NCI-H526 treated with DMSO at 0.1 percent for 48 hours (cell line): ENCODE measurements at places on chromosomes 2 and 18.

DNA sequence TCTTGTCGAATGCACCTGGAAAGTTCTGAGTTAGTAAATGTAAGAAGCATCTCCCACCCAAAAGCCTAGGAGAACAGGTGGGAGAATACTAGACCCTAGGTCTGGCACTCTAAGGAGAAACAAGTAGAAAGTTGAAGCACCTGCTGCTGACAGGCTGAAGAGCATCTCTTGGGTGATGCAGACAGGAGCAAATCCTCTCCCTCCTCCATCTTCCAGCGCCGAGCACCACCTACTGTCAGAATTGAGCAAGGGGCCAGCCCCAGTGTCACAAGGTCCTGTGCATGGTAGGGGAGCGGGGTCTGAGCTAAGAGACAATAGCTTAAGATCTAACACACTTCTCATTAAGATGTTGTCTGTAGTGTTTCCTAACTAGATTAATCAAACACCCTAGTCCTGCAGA lies 52.9 kb downstream of the HK2 start:
- no peak for DNase-seq

DNA sequence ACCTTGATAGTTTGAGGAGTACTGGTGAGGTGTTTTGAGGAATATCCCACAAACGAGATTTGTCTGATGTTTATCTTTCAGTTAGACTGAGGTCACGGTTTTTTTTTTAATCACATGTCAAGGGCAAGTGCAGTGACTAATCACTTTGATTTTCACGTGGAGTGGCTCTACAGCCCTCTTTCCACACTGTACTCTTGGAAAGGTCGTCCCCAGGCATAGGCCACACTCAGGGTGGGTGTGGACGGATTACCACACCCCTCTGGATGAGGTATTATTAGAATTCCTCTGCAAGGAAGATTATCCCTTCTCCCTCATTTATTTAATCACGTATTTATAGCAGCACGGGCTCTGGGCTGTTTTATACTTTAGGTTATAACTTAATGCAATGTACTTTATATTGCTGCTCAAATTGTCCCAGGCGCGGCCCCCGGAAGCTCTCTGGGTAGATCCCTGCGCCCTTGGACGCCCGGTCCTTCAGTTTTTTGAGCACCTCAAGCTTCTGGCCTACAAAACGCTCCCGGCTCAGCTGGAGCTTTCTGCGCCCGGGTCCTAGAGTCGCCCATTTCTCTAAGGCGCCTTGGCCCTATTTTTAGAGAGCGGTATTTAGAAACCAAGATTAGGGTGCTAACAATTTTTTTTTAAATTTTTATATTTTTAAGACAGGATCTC lies 515 bp upstream of the PLEKHB2 start:
- peak; percentile 80 for DNase-seq

DNA sequence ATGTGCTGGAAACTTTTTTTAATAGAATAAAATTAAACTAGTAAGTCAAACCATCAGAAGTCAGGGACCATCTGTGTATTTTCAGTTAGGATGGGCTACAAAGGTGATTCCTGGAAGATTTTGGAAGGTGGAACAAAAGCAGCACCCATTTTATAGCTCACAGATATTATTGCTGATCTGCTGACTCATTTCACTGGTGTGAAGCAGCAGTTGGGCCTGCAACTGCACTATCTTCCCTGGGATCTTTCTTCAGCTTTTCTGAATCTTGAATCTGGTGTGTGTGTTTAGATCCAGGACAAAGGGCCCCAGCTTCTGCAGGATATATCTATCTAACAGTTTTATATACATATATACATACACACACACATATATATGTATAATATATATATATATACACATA lies 35.6 kb upstream of the BCL11A start:
- DNase-seq = no peak

- DNase-seq = peak; percentile 27
Observed at GRCh38 chr2:152099367-152100050, 665 bp upstream of the CACNB4 start.

GRCh38 chr18:47970664-47971531 lies 40.4 kb upstream of the SMAD2 start:
- DNase-seq = no peak

DNA sequence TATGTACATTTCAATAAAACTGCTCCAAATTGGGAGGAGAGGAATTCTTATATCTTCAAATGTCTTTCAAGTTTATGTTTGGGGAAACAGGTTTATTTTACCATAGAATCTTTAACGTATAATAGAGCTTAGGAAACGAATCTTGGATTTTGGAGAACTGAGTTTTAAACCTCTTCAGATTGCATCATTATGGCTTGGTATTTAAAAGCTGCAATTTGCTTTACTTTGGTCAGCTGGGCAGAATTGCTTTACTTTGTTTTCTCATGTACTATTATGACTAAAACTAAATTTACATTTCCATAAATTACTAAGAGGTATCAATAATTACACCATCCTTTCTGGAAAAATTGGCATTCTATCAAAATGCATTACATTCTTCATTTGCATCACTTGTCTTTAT lies 54.6 kb downstream of the BAZ2B start:
- no peak for DNase-seq

DNA sequence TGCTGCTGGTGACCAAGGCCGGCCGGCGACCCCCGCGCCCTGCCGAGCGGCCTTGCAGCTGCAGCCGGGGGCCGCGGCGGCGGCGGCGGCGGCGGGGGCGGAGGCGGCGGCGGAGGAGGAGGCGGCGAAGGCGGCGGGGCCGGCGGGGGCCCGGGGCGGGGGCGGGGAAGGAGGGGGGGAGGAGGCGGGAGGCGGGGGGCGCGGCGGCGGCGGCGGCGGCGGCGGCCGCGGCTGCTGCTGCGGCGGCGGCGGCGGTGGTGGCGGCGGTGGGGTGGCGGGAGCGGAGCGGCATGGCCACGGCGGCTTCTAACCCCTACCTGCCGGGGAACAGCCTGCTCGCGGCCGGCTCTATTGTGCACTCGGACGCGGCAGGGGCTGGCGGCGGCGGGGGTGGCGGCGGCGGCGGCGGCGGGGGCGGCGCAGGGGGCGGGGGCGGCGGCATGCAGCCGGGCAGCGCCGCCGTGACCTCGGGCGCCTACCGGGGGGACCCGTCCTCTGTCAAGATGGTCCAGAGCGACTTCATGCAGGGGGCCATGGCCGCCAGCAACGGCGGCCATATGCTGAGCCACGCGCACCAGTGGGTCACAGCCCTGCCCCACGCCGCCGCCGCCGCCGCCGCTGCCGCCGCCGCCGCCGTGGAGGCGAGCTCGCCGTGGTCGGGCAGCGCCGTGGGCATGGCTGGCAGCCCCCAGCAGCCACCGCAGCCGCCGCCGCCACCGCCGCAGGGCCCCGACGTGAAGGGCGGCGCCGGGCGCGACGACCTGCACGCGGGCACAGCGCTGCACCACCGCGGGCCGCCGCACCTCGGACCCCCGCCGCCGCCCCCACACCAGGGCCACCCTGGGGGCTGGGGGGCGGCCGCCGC lies 1.5 kb downstream of the POU3F3 start:
- DNase-seq = no peak

DNA sequence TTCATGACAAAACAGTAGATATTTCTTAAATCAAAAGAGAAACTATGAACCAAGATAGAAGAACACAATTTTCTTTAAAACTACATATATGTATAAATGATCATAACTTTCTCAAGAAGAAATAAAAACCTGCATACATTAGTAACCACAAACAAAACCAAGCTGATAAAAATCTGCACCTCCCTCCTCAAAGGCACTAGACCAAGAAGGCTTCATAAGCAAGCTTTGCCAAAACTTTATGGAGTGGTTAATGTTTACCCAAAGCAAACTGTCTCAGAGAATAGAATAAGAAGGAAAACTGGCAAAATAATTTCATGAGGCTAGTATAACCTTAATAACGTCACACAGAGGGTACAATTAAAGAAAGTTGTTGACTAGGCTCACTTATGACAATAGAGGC lies 138.3 kb downstream of the ZBTB7C start:
- peak; percentile 19 for DNase-seq

DNA sequence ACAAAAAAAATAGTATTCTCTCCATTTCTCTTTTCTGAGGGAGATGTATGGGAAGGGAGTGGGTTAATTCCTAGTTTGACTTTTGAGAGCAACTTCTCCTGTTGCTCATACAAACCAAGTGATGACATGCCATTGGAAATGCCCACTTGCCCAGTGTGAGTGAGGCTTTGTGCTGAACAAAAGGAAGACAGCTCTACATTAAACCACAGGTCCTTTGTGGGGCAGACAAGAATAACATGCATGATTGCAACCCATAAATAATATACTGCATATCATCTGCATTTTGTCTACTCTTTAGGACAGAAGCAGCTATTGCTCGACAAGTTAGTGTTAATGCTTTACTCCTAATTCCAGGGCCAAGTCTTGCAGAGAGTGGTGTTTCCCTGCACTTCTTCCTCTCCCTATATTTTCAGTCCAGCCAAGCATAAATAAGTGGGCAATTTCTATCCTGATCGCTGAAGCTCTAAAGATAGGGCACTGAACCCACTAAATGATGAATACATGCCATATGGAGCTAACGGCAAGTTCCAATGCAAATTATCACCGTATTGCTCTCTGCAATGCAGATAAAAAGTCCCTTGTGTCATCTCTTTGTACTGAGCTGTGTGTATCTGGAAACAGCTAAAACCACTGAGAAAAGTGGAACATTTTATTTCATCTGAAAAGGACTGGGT lies 19.4 kb upstream of the EHBP1 start:
- DNase-seq = peak; percentile 93

DNA sequence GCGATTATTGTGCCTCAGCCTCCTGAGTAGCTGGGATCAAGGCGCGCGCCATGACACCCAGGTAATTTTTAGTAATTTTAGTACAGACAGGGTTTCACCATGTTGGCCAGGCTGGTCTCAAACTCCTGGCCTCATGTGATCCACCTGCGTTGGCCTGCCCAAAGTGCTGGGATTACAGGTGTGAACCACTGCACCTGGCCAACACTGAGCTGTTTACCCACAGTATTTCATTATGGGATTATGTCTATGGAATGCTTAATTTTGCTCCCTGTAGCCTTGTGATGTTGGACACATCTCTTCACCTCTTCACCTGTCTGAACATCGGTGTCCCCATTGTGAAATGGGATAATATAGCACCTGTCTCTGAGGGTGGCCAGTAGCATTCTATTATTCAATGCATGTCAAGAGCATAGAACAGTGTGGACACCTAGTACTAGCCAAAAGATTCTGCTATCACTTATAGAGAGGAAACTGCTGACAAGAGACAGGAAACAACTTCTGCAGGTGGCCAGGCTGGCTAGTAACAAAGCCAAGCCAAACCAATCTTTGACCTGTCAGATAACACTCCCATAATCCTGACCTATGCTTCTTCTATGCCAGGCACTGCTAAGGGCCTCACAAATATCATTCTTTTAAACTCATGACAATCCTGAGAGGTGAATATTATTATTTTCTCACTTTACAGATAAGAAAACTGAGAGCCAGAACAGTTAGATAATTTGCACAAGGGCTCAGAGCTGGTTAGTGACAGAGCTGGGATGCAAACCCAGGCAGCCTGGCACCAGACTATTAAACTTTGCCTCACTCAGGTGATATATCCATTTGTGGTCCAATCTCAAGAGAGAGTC lies 29.4 kb upstream of the REEP1 start:
- DNase-seq = no peak

DNA sequence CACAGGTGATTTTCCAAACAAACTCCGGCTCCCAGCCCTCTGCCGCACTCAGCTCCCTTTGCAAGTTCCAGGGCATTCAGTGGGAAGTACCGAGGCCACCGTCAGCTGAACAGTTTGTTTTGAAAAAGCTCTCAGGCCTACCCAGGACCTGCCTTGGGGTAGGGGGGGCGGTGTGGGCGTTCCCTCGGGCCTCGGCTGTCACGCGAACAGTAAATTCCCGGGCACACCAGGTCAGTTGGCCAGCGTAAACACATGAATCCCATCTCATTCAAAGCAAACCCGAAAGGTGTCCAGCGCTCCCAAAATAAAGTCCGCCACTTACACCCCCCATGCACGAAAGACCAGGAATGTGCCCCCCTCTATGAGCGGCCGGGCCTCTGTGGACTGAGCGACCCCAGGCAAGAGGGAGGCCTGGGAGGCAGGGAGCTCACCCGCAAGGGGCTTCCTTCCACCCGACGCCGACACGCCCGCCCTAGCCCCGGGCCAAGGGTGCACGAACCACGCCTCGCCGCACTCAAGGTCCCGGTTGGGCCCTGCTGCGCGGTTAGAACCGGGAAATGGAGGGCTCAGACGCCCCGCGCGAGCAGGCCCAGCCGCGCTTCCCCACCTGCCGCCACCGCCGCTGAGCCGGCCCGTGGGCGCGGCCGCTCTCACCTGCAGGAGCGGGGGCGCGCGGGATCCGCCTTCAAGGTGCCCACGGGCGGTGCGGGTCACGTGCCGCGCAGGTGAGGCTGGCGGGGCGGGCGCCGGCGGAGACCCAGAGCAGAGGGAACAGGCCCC lies at the start of gene WDSUB1:
TSS of gene WDSUB1 (minus strand) at position 775 of the 780 bp plus-strand sequence. CDS start 3,634 bp downstream, outside the sequence.
- peak; percentile 65 for DNase-seq

- no peak for DNase-seq
Observed at GRCh38 chr18:54465502-54465901, 107.8 kb downstream of the C18orf54 start.

- DNase-seq = no peak
Observed at GRCh38 chr2:238461051-238461450, 34.3 kb downstream of the ASB1 start.

DNA sequence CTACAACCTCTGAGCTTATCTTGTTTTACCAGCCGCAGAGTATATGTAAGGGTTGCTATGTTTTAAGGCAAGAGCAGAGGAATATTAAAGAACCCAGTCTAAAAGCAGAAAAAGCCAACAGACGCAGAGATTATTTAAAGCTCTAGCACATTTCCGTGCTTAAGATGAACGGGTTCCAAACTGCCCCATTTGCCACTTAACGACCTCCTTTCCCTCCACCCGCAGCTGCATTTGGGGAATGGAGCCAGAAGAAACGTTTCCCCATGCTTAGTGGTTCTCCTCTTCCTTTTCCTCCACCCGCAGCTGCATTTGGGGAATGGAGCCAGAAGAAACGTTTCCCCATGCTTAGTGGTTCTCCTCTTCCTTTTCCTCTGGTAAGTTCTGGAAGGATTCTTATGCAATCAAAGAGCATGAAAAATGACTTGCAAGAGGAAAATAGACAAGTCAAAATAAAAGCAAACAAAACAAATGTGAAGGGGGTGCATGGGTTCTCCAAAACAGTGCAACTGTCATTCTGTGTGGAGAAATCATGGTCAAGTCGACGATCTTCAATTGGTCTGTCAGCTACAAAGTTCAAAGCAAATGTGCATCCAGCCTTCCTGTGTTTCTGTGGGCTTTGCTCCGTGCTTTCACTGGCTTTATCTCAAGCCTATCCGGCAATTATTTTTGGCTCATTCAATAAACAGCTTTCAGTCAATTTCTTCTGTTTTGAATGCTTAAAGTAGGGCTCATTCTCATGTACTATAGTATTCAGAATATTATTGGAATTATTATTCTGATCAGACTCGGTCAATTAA lies 57.8 kb downstream of the DIPK1C start:
- no peak for DNase-seq

GRCh38 chr2:133077269-133077822 lies 407.3 kb upstream of the LYPD1 start:
- DNase-seq = no peak

GRCh38 chr2:228731517-228731916 lies 539.6 kb downstream of the PID1 start:
- no peak for DNase-seq

GRCh38 chr18:13011719-13012118 lies 20.6 kb downstream of the CEP192 start:
- DNase-seq = no peak
